AML-193 (cell line): ENCODE measurements at places on chromosomes 2 and 18.
A peak's percentile ranks its signal among the peaks of the same experiment; 100 is the strongest.

DNA sequence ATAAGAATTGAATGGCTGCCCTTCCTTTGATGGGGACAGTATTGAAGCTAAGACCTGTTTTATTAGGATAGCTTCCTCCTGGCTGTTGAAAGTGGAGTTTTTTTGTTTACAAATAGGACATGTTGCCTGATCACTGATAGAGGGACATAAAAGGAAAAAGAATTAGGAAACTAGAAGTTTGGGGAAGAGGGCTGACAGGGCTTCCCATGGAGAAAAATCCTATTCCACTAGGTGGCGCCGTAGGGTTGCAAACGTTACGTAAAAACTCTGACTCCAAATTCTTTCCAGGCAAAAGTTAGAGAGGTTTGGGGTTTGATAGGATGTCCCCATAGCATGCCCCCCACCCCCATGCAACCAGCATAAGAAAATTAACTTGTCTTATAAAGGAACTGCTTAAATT lies 11.1 kb upstream of the RBFA start:
- peak; percentile 24 for DNase-seq

DNA sequence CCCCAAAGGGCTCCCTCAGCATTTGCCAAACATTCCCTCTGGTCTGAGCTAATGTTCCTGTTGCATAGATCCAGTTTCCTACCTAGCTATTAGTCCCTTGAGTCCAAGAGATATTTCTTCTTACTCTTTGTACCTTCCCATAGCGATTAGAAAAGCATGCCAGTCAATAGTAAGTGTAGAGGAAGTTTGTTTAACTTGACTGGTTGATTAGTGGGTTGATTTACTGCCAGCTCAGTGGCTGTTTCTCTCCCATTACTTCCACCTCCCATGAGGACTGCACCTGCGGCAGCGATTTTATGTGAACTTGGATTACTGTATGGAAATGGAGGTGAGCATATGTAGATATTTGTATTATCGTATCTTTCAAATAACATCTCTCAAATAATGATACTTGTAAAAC lies 1748.4 kb upstream of the CELF4 start:
- DNase-seq, result no peak

DNA sequence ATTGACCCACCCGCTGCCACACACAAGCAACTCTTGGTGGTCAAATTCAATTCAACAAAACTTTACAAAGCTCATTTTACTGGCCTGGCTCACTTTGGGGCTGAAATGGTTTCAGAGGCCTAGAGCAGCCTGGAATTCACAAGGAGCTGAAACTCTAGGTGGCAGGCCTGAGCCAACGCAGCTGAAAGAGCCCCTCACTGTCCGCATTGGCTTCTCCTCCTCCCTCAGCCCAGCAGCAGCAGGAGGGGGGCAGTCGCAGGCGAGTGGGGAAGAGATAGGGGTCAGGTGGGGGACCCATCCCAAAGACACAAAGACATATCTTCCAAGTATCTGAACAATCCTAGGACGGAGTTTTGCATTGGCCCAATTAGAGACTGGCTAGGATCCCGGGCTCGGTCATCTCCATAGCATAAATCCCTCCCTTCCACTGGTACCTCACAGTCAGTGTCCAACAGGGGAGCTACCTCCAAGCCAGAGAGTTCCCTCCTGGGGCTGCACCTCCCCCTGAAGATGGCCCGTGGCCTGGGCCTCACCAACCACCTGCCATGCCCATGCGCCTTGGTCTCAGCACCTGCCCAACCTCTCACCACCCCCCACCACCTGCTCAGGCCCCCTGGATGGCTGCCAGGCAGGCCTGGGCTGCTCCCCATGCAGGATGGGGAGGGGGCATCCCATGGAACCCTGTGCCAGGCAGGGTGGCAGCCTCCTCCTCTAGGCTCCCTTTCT lies 113.4 kb downstream of the ZBTB7C start:
- DNase-seq, result no peak

DNA sequence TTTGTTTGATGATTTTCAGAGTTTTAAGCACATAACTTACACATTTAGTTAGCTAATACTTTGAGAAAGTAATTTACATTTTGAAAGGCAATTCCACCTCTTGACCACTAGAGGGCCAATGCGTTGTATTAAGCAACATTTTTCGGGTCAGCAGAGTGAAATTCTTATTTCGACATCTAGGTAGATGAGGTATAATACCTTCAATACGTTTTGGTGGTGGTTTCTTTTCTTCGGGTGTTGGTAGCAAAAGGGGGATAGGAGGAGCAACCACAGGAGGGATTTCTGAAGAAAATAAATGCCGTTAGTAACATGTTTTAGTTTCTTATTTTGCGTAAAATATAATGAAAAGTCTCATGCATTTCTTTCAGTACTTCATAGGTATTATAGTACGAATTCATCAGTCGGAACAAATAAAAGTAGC lies 106.3 kb downstream of the TTN start:
- DNase-seq, result peak; percentile 57

DNA sequence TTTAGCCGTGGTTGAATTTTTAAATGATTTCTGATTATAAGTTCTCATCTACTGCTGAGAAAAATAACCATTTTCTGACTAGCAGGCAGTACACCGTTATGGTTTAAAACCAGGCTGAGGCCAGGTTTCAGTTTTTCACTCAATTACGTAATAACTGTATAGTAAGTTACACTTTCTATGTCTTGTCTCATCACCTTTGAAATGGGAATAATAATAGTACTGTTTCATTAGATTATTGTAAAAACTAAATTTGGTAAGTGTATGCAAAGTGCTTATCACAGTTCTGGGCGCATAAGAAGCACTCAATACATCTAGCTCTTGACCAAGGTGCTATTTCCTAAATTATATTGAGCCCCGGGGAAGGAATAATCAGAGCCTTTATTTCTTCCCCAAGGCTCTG lies 76.8 kb downstream of the LIMS1 start:
- no peak for DNase-seq

GRCh38 chr2:191875859-191876258 lies 29.0 kb upstream of the CAVIN2 start:
- no peak for DNase-seq
